Fibroblast of skin of left quadriceps (primary cell): ENCODE measurements at places on chromosomes 1 and 21.

DNA sequence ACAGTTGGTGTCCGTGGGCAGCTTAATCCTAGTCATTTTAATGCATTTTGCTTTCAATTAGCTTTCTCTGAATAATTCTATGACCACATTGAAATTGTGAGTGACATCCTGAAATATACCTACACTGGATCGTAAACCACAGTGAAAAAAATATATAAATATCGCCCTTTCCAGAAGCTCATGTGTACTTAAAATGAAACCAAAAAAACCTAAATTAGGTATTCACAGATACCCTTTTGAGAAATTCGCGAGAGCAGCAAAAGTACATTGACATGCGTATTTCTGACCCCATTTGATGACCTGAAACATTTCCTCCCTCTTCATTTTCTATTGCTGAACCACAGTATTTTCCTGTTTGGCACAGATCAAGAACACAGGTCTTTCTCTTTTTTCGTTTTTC is 253.8 kb downstream of the LTN1 start:
- no peak for DNase-seq

DNA sequence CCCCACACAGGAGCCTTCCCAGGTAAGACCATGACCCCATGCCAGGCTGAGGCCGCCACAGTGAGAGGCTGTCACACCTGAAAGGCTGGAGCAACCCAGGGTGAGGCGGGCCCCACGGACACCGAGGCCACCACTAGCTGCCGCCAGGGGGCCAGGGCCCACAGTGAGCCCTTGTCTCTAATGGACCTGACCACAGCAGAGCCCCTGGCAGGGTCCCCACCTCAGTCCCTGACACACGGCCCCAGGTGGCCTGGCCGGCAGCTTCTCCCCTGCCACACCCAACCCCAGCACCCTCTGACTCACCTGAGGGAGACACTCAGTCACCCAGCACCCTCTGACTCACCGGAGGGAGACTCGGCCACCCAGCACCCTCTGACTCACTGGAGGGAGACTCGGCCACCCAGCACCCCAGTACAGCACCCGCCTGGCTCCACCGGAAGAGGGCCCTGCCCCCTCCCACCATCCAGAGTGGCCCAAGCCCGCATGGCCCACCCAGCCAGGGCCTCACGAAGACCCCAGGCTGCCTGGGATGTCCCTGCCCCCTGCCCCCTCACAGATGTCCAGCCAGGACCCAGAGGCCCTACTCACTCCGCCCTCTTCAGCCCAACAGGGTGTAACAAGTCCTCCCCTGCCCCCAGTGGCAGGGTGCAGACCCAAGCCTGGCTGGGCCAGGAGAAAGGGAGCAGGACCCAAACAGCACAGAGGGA is 4.4 kb downstream of the DVL1 start:
- DNase-seq = no peak

DNA sequence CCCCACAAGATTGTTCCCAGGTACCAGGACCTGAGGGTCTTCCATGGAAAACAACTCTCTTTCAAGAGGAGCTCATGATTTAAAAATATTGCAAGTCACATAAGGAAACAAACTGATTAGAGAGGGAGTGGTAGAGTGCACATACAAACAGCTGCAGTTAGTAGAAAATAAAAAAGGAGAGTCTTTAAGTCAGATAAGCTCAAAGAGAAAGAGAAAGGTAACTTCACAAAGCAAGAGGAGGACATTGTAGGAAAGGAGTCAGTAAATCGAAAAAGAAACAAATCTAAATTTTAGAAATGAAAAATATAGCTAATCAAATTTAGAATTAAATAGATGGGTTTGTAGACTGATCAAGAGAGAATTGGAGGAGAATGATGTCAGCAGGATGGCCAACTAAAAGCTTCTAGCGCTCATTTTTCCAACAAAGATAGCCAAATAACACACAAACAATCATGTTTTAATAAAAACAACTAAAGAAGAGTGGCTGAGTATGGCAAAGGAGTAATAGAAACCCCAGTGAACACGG is 86.1 kb upstream of the CD53 start:
- DNase-seq = no peak

- DNase-seq = no peak
Observed at GRCh38 chr1:172776071-172776470, 117.2 kb downstream of the FASLG start.

GRCh38 chr21:46005081-46005480 is 23.5 kb downstream of the COL6A1 start:
- DNase-seq = no peak

DNA sequence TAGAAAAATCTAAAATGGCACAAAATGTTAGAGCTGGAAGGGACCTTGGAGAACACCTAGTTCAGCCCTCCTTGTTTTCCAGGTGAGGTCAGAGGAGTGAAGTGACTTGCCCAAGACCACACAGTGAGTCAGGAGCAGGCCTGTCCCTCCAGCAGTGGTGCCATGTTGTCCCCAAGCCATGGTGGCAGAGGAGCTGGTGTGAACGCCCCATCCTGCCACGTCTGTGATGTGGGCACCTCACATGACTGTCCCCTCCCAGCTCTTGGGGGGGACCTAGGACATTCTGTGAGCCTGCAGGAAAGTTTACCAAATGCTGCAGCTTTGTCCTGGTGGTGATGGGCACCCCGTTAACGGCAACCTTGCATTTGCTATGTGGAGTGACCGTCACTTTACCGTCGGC is 66.2 kb downstream of the SCCPDH start:
- no peak for DNase-seq
